H7 (cell line): ENCODE measurements at places on chromosomes 7 and 10. TPM values are rescaled to one million over a fixed set of nuclear protein-coding genes. Genes with fewer than 3 reads are reported as not detected.
A peak's percentile ranks its signal among the peaks of the same experiment; 100 is the strongest.

- DNase-seq: no peak
Measured at GRCh38 chr10:83089335-83089734, 1050.0 kb upstream of the GHITM start.

- no peak for DNase-seq
Measured at GRCh38 chr7:151348970-151349369, 7.4 kb downstream of the NUB1 start.

Gene SRPK2
- total RNA-seq: 28.4 and 36.6 TPM in 2 replicates

DNA sequence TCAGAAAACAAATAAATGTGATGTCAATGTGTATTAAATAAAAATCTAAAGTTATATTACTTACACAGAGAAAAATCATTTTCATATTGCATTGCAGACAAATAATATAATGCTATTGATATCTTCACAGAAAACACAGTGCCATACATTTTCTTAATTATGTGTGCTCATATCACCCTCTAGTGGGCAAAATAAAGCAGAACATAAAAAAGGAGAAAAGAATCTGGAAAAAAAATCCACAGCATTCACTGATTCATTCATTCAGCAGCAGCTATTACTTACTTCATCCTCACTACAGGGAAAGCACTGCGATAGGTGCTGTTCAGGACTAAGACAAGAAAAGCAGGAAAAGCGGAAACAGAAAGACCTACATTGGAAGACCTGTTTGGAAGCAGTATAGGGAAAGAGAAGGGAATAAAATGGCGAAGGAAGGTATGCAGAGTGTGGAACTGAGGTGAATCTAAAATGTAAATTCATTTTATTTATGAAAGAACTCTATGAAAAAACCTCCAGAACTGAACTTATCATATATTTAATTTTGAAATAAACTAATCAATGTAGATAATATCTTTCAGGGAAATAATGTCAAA, 73.2 kb downstream of the POT1 start:
- DNase-seq: peak; percentile 7

Gene DDX56
- 81.2 and 93.4 TPM in 2 replicates for total RNA-seq

Gene UFSP1
- total RNA-seq: 7.7 and 12.2 TPM in 2 replicates

DNA sequence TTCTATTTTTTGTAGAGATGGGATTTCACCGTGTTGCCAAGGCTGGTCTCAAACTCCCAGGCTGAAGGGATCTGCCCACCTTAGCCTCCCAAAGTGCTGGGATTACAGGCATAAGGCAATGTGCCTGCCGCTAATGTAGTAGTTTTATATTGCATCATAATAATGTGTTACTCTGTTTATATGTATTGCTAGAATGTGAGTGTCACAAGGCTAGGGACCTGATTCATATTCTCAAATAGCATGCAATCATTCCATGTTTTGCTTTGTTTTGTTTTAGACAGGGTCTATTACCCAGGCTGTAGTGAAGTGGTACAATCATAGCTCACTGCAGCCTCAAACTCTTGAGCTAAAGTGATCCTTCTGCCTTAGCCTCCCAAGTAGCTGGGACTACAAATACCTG, 13.5 kb downstream of the CCL26 start:
- DNase-seq: no peak

DNA sequence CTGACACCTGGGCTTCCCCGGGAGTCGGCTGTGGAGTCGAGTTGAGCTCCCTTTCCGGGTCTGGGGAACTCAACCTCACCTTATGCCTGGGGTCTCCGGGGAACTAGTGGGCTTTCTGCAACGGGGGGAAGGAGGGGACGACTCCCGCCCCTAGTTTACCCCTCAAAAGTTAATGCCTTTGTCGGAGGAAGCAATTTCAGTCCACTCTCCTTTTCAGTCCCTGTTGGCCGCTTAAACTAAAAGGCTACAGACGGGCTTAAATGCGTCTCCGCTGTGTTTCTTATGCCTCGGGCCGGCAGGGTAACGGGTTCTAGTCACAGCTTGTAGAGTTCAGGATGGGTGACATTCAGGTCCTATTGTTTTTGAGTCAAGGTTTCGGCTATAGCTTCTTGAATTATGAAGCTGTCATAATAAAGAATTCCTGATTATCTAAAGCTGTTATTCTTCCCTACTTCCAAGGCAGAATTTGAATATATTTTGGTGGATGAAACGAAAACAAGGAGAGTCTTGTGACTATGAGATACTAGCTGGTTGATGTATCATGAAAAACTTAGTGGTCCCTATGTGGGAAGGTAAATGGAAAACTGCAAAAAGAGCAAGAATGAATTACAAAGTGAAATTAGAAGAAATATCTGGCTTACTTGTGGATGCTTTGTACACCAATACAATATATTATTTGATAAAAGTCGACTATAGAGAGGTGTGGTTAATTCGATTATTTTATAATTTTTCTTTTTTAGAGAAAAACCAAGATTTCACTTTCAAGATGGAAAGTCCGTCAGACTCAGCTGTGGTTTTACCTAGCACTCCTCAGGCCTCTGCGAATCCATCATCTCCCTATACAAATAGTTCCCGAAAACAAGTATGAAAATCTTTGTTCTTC, 495 bp downstream of the SFR1 start:
- DNase-seq: no peak

- DNase-seq: peak; percentile 19
Measured at GRCh38 chr7:158166386-158167340, 421.0 kb downstream of the PTPRN2 start.

Gene CYP3A4
- total RNA-seq: not detected in 2 replicates

Gene ANKMY2
- 13.6 and 16.8 TPM in 2 replicates for total RNA-seq

Gene FRAT1
- total RNA-seq: 5.2 and 6.2 TPM in 2 replicates

DNA sequence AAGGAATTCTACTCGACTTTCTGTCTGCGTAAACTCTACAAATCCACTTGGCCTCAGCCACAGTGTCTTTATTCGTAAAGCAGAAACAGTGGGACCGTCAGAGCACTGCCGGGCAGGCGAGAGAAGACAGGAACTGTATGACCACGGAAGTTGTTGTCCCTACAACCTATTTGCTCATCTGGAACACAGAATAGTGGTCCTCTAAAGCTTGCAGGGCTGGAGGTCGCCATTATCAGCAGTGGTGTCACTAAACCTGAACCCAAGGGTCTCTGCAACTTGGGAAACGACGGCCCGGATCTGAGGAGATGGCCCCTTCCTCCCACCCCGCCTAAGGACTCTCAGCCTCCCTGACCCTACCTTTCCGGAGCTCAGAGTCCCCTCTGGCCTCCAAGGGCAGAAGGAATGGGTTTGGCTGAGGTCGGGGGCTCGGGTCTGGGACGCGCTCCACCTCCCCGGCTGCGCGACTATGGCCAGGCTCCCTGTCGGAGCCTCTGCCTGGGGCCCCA, 442 bp downstream of the STYXL1 start:
- DNase-seq: no peak

- peak; percentile 62 for DNase-seq
Measured at GRCh38 chr10:103745341-103746247, 109.8 kb downstream of the SH3PXD2A start.
